Left cardiac atrium (tissue), 4 donors: ENCODE measurements at places on chromosomes 12 and 14. TPM values are rescaled to one million over a fixed set of nuclear protein-coding genes. Genes with fewer than 3 reads are reported as not detected.

GRCh38 chr14:76585616-76586015 lies 175.7 kb upstream of the VASH1 start:
- no peak for DNase-seq

DNA sequence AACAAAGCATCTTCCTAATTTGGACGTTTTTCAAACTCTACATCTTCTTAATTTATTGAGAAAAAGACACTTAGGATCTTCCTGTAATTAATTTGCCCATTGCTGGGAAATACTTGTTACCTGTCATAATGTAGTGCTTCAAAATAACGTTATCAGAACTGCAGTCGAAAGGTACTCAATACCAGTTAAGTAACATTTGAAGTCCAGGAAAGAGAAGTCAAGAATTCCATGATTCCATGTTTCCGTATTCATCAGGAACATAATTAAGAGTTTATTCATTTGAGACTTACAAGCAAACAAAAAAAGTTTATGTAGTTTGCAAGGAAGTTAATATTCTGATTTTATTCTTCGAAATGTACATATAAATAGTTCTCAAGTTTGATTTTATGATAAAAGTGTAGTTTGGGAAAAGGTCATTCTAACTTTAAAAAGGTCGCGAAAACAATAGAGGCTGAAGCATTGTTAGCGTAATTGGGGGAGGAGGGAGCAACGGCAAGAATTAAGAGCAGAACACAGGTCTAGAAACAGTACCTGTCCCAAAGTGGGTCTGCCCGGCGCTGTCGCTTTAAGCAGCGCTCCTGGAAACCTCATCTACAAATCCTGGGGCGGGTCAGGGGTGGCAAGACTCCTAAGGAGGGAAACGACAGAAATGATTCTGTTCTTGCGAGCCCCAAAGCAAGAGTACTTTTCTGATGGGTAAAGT lies 1.2 kb upstream of the KCNMB4 start:
- DNase-seq, result no peak

DNA sequence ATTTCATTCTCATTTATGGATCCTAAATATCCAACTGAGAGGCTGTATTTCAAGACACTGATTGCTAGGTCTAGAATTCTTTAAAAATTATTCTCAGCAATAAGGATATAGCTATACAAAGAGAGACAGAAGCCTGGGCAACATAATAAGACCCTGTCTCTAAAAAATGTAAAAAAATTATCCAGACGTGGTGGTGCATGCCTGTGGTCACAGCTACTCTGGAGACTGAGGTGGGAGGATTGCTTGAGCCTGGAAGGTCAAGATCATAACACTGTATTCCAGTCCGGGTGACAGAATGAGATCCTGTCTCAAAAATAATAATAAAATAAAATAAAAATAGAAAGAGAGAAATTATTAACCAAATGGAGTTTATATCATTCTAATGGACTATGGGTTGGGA lies 20.6 kb upstream of the ARID2 start:
- no peak for DNase-seq

GRCh38 chr12:116153113-116153512 lies 124.4 kb downstream of the MED13L start:
- no peak for DNase-seq

The TBX3 gene
- total RNA-seq, result 14.3 TPM
